ENCODE measurements at places on chromosomes 1 and 21.

DNA sequence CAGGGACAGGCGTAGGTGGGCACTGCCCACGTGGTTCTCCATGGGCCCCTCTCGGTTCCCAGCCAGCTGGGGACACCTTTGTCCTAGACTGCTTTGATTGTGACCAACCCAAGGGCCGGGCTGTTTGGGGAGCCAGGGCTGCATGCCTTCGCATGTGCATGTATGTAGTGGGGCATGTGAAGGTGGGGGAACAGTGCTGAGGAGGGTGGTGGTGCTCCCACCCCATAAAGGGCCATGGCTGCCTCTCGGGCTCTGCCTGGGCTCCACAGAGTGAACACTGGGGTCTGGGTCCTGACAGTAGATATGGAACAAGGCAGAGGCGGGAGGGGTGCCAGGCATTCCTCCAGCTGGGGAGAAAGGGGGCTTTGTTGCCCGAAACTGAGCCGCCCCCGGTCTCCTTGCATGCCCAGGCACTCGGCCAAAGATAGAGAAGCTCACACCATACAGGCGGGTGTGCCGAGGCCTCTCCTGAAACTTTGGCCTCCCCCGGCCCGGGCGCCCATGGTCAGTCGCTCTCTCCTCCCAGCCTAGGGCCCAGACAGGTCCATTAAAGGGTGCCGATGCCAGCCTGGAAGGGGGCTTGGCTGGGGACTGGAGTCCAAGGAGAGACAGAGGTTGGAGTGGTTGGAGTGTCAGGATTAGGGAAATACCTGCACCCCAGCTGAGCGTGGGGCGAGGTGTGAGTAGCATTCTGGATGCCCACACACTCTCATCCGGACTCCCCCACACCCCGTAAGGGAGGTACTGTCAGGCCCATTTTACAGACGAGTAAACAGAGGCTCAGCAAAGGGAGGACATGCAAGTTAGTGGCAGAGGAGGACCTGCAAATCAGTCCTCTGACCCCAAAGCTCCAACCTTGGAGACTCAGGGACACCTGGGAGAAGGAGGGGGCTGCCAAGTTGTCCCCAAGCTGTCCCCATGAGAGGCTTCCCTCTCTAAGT is 41.1 kb downstream of the EPHA2 start:
- no peak for ATAC-seq

DNA sequence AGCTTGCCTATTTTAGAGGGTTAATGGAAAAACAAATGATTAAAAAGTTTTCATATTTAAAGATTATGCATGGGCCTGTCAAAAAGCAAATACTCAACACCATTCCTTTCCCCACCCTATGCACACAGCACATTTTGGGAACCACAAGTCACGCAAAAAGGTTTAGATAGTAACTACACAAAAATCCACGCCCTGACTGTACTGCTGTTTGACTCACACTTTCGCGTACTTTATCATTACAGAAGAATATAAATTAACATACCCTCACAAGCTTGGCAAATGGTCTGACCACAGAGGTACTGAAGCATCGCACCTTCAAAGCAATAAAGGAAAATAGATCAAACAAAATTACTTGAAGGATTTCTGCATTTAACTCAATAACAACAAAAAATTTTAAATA is 1.4 kb downstream of the ATP5PO start:
- no peak for ATAC-seq

GRCh38 chr1:227766653-227767277 is 31.5 kb downstream of the SNAP47 start:
- ATAC-seq, result no peak

GRCh38 chr1:53552981-53553733 is 94.0 kb downstream of the DMRTB1 start:
- ATAC-seq, result no peak

GRCh38 chr1:228836427-228836826 is 101.1 kb downstream of the RHOU start:
- no peak for ATAC-seq

- ATAC-seq, result no peak
Observed at GRCh38 chr1:109214695-109215623, 1.2 kb downstream of the SARS1 start.

DNA sequence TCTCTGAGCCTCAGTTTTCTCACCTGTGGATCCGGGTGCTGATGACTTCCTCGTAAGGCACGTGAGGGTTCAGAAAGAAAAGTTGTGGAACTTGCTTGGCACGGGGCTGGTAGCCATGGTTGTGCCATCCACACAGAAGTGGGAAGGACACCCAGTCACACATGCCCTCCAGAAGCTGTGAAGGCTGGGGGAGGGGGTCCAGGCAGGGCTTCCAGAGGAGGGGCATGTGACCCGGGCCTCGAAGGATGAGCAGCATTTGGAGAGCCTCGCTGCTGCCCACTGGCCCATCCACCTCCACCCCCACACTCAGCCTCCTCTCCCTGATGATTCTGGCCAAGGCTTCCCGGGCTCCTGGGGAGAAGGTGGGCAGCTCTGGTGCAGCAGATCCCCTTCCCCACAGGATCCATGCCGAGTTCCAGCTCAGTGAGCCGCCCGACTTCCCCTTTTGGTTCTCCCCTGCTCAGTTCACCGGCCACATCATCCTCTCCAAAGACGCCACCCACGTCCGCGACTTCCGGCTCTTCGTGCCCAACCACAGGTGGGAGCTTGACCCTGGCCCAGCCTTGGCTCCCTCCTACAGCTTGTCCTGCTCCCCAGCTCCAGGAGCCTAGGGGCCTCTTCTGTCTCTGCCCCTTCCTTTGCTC is 9.4 kb downstream of the SELENON start:
- peak; percentile 66 for ATAC-seq

- ATAC-seq, result no peak
Observed at GRCh38 chr1:203986887-203987461, 85.9 kb upstream of the SOX13 start.

- ATAC-seq, result no peak
Observed at GRCh38 chr1:46467183-46467504, 22.5 kb upstream of the DMBX1 start.

DNA sequence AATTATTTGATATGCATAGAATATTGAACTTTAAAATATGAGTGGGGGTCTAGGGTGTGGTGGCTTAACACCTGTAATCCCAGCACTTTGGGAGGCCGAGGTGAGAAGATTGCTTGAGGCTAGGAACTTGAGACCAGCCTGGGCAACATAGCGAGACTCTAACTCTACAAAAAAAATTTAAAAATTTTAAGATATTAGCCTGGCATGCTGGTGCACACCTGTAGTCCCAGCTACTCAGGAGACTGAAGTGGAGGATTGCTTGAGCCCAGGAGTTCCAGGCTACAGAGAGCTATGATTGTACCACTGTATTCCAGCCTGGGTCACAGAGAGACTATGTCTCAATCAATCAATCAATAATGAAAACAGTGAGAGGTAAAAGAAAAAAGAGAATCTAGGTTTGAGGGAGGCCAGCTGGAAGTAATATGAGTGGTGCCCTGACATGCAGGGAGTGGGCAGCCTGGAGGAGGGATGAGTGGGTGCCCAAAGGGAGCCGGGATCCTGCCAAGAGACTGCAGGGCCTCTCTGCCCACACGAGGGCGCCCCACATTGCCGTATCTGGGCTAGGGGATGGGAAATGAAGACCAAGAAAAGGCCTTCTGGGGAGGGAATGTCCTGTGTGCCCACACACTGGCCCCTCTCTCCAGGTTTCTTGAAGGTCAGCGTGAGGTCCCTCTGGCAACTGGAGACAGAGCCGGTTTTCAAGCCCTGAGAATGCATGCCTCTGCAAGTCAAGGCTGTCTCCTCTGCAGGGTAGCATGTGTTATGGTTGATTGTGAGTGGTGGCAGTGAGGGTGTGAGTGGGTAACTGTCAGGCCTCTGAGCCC is 93.9 kb upstream of the PPM1J start:
- peak; percentile 73 for ATAC-seq

DNA sequence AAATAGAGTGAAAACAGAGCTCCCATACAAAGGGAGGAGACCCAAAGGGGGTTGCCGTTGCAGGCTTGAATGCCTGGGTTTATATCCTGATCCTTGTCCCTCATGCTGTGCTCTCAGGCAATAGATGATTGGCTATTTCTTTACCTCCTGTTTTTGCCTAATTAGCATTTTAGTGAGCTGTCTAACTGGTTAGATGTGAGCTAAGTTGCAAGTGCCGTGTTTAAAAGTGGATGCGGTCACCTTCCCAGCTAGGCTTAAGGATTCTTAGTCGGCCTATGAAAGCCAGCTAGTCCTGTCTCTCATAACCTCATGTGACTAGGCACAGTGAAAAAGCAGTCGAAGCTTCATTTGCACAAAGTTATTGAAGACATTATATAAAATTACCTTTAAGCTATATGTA is 356.7 kb upstream of the TMPRSS15 start:
- no peak for ATAC-seq

- no peak for ATAC-seq
Observed at GRCh38 chr1:111535256-111536191, 32.1 kb upstream of the ADORA3 start.

DNA sequence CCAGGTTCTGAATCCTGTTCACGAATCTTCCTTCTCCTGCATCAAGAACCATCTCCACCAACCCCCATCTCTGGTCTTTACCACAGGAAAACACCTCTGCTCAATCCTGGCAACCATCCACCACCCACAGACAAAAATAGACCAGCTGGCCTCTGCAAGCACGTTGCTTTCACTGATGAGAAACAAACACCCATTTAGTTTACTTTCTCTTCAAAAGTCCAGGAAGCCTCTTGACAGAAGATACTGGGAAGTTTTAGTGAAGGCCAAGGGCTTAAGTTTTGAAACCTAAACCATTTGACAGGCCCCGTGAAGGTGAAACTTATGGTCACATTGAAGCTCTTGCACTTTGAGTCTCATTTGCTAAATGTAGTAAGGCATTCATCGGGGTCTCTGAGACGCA is 122.6 kb upstream of the PPP2R5A start:
- ATAC-seq, result no peak

DNA sequence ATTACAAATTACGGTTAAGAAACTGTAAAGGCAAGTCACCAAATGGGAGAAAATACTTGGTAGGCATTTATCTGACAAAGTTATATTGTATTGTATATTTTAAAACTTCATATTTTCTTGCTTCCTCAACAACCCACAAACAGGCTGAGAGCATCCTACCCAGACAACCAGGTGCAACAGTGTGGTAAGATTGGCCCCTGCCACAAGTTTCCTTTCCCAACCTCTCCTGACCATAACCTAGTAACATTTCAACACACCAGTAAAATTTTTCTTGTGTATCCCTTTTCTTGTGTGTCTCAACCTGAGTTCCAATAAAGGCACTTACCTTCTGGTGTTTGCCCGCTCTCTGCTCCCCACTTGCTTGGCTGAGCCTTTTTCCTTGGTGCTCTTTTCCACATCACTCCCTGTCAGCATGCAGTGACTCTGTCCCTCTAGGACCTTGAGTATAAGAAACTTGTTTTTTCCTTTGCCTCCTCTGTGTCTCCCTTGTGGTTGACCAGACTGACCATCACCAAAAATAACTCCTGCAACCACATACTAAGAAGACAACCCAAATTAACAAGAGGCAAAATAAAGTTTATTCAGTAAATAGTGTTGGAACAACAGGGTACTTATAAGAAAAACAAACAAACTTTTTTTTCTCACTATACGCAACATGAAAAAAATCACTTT is 40.9 kb downstream of the FCRL3 start:
- ATAC-seq, result peak; percentile 67

GRCh38 chr1:161179698-161180097 is 2.4 kb upstream of the B4GALT3 start:
- ATAC-seq, result no peak

GRCh38 chr1:88985032-88985431 is 7.4 kb downstream of the KYAT3 start:
- ATAC-seq, result no peak

- ATAC-seq, result peak; percentile 92
Observed at GRCh38 chr1:93692983-93693591, 11.4 kb upstream of the BCAR3 start.

- ATAC-seq, result no peak
Observed at GRCh38 chr1:77716065-77716464, 33.6 kb upstream of the ZZZ3 start.

DNA sequence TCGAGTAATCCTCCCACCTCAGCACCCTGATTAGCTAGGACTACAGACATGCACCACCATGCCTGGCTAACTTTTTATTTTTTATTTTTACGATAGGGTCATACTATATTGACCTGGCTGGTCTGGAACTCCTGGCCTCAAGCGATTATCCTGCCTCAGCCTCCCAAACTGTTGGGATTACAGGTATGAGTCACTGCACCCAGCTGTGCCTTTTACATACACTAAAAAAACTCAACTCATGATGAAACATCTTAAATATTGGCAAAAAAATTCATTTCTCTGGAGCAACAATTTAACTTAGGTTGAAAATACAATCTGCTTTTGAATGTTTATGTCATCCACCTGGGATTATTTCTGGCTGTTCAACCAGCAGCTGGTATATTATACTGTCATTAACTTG is 598.3 kb upstream of the ZP4 start:
- no peak for ATAC-seq

- peak; percentile 62 for ATAC-seq
Observed at GRCh38 chr21:31660259-31660565, 719 bp downstream of the SOD1 start.

GRCh38 chr1:44347280-44347679 is 7.8 kb downstream of the ERI3 start:
- no peak for ATAC-seq

DNA sequence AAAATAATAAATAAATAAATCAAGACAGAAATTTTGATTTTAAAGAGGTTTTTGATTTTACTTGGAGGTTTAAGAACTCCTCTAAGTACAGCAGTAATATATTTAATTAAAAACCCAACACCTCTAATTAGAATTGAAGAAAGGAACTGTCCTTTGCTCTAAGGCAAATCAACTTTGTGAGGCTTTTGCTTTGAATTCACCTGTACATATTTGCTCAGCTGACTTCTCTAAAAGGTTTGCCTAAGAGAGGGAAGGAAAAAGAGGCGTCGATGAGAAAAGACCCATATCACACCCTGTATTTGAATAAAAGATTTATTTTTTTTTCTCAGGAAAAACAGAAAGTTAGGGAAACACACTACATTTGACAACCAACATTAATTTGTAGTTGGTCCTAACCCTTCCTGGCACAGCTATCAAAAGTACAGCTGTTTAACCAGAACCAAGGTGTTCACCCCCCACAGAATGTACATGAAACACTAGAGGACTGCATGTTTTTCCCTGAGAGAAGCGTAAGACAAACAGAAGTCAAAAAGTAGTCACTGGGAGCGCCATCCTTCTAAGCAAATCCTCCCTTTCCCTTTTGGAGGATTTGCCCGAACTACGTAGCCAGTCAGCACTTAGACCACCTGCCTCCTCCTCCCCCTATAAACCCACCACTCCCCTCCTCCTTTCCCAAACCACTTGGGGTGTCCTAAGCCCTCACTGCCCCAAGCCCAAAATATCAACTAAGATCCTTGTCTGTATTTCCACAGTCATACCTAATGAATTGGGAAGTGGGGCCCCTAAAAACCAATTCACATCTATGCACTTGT is 4.9 kb downstream of the MCL1 start:
- ATAC-seq, result no peak

- ATAC-seq, result no peak
Observed at GRCh38 chr1:3024019-3024418, 2.8 kb downstream of the ACTRT2 start.

All from stimulated activated memory B cell treated with anti-CD40 and anti-IgM and Interleukin-4, amounts not matched to agents 10 μg/mL and 1 μg/mL and 100 μg/mL, for 72 hours (primary cell).